Thymus (tissue), 14 donors: ENCODE measurements at places on chromosomes 1 and 21.

GRCh38 chr1:145979746-145980456 is 15.4 kb downstream of the POLR3GL start:
- DNase-seq = no peak
- H3K27ac ChIP-seq = peak overlapping the region; percentile 98
- peak overlapping the region; percentile 38 for H3K4me3 ChIP-seq

- no peak overlapping the region for H3K27ac ChIP-seq
- H3K36me3 ChIP-seq = no peaks in the 10 kb centered on the region
- no peaks in the 10 kb centered on the region for H3K4me1 ChIP-seq
- no peak overlapping the region for H3K4me3 ChIP-seq
Measured at GRCh38 chr1:58401991-58402390, 144.5 kb downstream of the OMA1 start.

DNA sequence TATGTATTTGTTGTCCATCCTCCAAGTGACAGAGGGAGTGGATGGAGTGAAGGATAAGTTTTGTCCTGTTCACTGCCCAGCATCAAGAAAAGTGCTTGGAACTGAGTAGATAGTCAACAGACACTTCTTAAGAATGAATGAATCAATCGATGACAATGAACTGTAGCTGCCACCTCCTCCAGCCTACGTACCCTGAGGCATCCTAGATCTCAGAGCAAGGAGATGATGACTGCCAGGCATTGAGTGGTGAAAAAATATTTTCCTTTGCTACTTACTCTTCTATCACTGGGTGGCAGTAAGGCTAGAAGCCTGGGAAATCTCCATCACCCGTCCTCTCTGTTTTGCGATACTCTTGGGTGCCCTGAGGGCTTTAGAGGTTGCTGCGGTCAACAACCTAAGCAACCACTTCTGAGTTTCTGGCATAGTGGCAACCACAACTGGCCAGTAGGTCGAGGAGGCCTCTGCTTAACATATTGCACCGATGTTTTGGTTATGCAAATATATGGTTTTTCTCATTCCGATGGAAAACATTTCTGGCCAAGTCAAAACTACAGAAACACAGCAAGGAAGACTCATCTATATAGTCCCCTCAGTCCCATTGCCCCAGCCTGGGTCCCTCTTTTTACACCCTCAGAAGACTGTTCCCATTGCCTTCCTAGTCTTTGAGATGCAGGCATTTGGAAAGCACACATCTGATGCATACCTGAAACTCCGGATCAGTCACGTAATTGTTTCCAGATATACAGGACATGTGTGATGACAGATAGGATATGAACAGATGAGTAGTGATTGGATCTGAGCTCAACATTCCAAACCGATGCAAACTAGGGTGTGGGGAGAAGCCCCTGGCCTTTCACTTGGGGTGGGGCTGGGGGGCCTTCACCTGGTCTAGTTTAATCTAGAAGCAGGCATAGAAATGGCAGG is 136.8 kb downstream of the RUNX1 start:
- H3K4me1 ChIP-seq = peaks cover 38% of the 10 kb centered on the region
- H3K4me3 ChIP-seq = no peak overlapping the region
- DNase-seq = no peak
- H3K27me3 ChIP-seq = no peaks in the 10 kb centered on the region

DNA sequence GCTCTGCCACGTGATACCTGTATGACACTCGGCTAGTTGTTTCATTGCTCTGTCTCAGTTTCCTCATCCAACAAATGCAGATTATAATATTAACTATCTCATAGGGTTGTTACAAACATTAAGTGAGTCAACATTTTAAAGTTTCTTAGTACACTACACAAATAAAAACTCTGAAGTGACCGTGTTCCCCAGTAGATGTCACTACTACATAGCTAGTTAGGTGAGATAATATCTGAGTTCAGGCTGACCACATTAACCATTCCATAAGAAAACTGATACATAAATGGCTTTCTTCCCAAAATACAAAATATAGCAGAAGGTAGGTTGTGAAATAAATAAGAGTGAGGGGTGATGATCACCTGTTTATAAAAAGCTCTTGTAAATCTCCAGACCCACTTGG is 214.1 kb downstream of the NUF2 start:
- DNase-seq = no peak
- H3K4me1 ChIP-seq = no peaks in the 10 kb centered on the region
- no peak overlapping the region for H3K27ac ChIP-seq
- no peaks in the 10 kb centered on the region for H3K27me3 ChIP-seq
- H3K4me3 ChIP-seq = no peak overlapping the region

- peaks cover 7% of the 10 kb centered on the region for H3K36me3 ChIP-seq
- no peaks in the 10 kb centered on the region for H3K4me1 ChIP-seq
- DNase-seq = no peak
- H3K27me3 ChIP-seq = no peaks in the 10 kb centered on the region
- H3K27ac ChIP-seq = no peak overlapping the region
Measured at GRCh38 chr1:220121791-220122530, 28.0 kb downstream of the IARS2 start.

GRCh38 chr1:154186852-154187501 is 4.9 kb downstream of the TPM3 start:
- H3K27ac ChIP-seq = no peak overlapping the region
- no peak overlapping the region for H3K4me3 ChIP-seq
- no peaks in the 10 kb centered on the region for H3K36me3 ChIP-seq
- no peak for DNase-seq
- no peaks in the 10 kb centered on the region for H3K27me3 ChIP-seq

DNA sequence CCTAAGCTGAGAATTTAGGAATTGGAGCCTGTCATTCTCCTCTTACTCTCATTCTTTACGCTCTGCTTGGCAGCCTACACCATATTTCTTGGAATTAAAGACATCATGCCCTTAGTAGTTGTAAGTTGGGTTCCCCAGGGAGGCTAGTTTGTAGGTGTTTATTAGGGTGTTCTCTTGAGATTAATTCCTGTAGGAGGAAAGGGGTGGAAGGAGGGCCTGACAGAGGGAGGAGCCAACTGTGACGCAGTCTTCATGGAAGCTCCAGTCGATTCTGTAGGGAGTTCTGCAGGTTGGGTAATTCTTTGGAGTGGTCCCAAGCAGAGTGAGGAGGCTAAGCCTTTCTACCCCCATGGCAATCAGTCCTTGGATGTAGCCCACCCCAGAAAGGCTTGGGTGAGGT is 111.4 kb downstream of the HHAT start:
- no peak for DNase-seq
- no peaks in the 10 kb centered on the region for H3K27me3 ChIP-seq
- H3K27ac ChIP-seq = no peak overlapping the region
- H3K36me3 ChIP-seq = no peaks in the 10 kb centered on the region

- H3K36me3 ChIP-seq = peaks cover 27% of the 10 kb centered on the region
- H3K4me3 ChIP-seq = no peak overlapping the region
- no peak for DNase-seq
- H3K27me3 ChIP-seq = no peaks in the 10 kb centered on the region
- H3K27ac ChIP-seq = no peak overlapping the region
Measured at GRCh38 chr1:88883156-88883555, 8.2 kb downstream of the GTF2B start.

GRCh38 chr1:24101796-24102586 is 9.9 kb downstream of the MYOM3 start:
- no peaks in the 10 kb centered on the region for H3K4me1 ChIP-seq
- no peak overlapping the region for H3K4me3 ChIP-seq

- H3K36me3 ChIP-seq = peaks cover 55% of the 10 kb centered on the region
- H3K4me1 ChIP-seq = peaks cover 83% of the 10 kb centered on the region
- no peaks in the 10 kb centered on the region for H3K27me3 ChIP-seq
- peak overlapping the region; percentile 97 for H3K27ac ChIP-seq
- H3K4me3 ChIP-seq = no peak overlapping the region
Measured at GRCh38 chr1:116768416-116769103, 14.3 kb downstream of the CD2 start.

GRCh38 chr1:10795276-10796021 is 997 bp downstream of the CASZ1 start:
- peak overlapping the region; percentile 5 for H3K4me3 ChIP-seq
- H3K4me1 ChIP-seq = peaks cover 4% of the 10 kb centered on the region
- no peaks in the 10 kb centered on the region for H3K36me3 ChIP-seq
- H3K27me3 ChIP-seq = peaks cover 67% of the 10 kb centered on the region

DNA sequence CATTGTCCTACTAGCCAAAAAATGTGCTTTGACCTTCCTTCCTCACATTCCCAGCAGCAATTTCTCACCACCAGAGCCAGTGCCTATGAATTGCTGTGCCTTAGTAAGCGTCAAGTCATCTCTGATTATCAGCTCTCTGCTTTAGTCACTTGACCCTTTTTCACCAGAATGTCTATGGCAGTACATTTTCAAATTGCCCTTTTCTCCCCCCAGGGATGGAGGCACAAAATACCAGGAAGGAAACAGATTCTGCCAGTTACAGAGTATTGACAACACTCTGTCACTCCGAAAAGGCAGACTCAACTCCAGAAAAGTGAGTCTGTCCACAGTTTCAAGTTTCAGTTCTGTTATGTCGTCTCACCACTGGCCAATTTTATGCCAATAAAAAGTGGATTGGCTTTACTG is 167.4 kb downstream of the TNFSF18 start:
- H3K27me3 ChIP-seq = no peaks in the 10 kb centered on the region
- DNase-seq = no peak
- H3K36me3 ChIP-seq = no peaks in the 10 kb centered on the region
- peaks cover 5% of the 10 kb centered on the region for H3K4me1 ChIP-seq
- H3K4me3 ChIP-seq = no peak overlapping the region

DNA sequence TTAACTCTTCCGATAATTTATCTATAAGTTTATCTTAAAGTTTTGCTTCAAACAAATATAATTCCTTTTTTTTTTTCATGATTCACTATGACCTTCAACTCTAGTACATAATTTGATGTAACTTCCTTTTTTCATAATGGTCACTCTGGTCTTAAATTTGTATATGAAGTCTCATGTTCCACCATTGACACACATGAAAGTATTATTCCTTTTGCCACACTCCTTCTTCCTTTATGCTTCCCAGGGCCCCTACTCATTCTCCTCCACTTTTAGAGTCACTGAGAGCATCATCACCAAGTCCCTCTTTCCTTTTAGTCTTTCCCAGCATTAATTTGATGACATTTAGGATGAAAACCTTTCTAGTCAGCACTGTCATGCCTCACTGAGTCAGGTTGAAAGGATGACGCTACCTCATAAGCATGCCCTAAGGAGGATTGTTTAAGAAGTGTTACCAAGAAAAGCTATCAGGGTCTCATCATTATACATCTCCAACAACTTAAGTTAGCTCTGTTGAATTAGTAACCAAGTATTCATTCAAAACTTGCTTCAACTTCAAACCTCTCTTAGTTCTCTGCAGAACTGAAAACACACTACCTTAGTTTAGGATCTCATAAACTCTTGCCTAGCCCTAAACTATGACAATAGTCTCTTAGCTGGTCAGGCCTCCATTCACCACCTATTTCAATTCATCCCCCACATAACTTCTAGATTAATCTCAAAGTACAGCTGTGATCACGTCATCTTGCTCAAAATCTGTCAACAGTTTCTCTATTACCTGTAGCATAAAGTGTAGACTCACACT is 14.5 kb downstream of the AUNIP start:
- DNase-seq = no peak
- no peaks in the 10 kb centered on the region for H3K27me3 ChIP-seq
- no peaks in the 10 kb centered on the region for H3K36me3 ChIP-seq
- no peaks in the 10 kb centered on the region for H3K4me1 ChIP-seq

- no peak overlapping the region for H3K4me3 ChIP-seq
- H3K36me3 ChIP-seq = peaks cover 8% of the 10 kb centered on the region
- peak; percentile 4 for DNase-seq
- no peaks in the 10 kb centered on the region for H3K27me3 ChIP-seq
- no peak overlapping the region for H3K27ac ChIP-seq
Measured at GRCh38 chr1:99851850-99852454, 1.8 kb downstream of the AGL start.

GRCh38 chr1:156860628-156861423 is at the start of gene NTRK1:
Gene NTRK1 (plus strand): TSS chr1:156860865. CDS start chr1:156860935, 70 bp downstream.
- peak within 1 kb of the TSS; percentile 43 for H3K4me3 ChIP-seq
- H3K4me1 ChIP-seq = peaks cover 37% of the 10 kb centered on the region
- peaks cover 95% of the 10 kb centered on the region for H3K27me3 ChIP-seq
- H3K36me3 ChIP-seq = no peaks in the 10 kb centered on the region
- DNase-seq = peak; percentile 43
- no peak within 1 kb of the TSS for H3K27ac ChIP-seq

DNA sequence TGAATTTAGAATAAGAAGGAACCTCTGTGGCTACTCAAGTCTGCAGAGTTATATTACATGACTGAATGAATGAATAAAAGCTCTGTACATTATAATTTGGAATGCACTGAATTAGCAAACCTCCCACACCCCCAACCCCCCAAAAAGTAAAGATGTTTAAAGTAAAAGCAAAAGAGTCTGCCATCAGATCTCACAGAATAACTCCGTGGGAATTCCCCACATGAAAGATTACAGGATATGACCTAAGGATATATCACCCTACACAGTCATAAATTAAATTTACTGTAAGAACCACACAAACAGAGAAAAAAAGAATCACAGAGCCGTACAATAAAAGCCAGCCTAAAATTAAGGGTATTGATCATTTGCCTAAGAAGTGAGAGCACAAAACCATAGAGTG is 587.3 kb downstream of the PTPRC start:
- H3K27ac ChIP-seq = peak overlapping the region; percentile 0
- H3K4me3 ChIP-seq = no peak overlapping the region
- peak; percentile 65 for DNase-seq
- no peaks in the 10 kb centered on the region for H3K4me1 ChIP-seq

DNA sequence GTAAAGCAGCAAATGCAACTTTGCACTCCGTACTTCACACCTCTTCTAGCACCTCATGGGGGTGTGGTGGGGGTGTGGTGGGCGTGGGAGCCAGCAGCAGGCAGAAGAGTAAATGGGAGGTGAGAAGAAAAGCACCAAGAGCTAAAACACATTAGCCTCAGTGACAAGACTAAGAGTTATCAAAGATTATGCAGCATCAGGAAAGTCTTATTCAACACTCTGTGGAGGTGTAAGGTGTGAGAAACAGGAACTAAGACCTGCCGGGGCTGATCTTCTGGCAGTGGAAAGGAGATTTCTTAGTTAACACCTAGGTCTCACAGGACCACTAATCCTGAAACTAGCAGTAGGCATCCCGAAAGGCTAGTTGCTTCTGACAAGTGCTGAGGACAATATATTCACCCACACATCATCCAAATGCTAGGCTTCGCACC is 9.9 kb downstream of the TGFBR3 start:
- H3K4me3 ChIP-seq = no peak overlapping the region
- no peak overlapping the region for H3K27ac ChIP-seq
- H3K27me3 ChIP-seq = peaks cover 32% of the 10 kb centered on the region

DNA sequence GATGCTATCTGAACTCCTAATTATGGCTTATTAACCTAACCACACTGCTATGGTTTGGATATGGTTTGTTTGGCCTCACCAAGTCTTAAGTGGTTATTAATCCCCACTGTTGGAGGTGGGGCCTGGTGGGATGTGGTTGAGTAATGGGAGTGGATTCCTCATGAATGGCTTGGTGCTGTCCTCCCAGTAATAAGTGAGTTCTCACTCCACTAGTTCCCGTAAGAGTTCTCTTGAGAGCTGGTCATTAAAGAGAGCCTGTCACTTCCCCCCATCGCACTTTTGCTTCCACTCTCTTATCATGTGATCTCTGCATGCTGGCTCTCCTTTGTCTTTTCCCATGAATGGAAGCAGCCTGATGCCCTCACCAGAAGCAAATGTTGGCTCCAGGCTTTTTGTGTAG is 328.8 kb downstream of the PLA2G4A start:
- no peaks in the 10 kb centered on the region for H3K27me3 ChIP-seq
- DNase-seq = no peak
- H3K27ac ChIP-seq = no peak overlapping the region
- H3K4me1 ChIP-seq = no peaks in the 10 kb centered on the region
- H3K4me3 ChIP-seq = no peak overlapping the region
- no peaks in the 10 kb centered on the region for H3K36me3 ChIP-seq
